ENCODE measurements at places on chromosomes 2 and 18.

DNA sequence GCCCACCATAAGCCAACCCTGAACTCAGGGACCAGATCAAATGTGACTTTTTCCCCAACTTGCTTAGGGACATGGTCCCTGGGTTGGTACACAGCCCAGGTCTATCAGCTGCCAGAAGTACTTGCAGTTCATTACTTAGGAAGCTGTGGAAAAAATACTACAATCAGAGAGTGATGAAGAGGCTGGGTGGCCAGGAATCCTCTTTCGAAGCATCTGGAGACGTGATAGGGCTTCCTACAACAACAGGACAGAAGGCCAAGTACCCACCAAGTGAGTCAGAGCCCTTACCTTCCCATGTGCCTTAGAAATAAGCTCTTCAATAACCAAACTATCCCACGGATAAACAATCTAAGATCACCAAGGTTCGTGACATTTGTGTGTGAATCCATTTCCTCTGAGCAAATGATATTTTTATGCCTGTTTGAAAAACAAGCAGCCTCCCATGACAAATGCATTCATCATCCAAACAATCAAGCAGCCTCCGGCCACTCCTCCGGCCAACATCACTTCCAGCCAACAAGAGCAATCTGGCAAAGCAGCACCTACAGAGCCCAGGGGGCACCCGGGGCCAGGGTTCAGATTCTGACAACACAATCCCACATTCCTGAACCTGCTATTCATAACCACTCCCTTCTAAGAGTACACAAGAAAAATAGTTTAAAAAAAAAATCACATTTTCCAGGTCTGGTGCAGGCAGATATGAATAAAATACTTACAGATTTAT lies 26.4 kb downstream of the TBC1D8 start:
- no peak for DNase-seq

GRCh38 chr2:26235089-26235488 lies 9.3 kb downstream of the HADHA start:
- no peak for DNase-seq

DNA sequence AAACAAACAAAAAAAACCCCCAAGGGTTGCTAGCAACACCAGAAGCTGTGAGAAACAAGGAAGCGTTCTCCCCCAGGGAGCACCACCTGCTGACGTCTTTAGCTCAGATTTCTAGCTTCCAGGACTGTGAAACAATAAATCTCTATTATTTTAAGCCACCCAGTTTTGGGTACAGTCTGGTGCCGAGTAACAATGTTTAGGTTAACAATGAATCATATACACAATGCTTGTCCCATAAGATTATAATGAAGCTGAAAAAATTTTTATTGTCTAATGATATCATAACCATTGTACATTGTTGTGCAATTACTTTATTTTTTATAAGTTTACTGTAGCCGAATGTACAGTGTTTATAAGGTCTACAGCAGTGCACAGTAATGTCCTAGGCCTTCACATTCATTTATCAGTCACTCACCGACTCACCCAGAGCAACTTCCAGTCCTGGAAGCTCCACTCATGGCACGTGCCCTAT lies 72.1 kb upstream of the CAB39 start:
- DNase-seq = no peak

DNA sequence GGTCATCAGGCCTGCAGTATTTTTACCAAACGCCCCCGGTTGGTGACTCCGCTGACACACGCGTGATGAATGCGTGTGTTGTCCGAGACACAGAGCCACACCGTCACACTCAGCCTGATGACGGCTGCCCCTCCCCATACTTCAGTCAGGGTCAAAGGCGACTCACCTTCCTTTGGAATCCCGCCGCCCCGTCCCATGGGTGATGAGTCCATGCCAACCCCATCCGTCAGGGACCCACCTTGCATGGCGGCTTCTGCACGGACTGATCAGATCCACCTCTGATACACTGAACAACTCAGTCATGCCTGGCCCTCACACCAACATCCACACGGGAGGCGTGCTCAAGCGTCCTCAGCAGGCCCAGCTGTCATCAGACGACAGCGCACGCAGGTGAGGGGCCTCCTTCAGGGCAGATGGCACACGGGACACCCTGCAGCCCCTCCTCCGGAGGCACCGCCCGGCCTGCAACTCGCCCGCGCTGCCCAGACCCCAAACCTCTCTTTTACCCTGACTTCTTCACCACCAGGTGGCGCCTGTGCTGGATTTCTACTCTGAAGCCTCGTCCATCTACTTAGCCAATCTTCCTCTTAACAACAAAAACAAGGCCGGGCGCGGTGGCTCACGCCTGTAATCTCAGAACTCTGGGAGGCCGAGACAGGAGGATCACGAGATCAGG lies 89.2 kb downstream of the ZNF516 start:
- no peak for DNase-seq

DNA sequence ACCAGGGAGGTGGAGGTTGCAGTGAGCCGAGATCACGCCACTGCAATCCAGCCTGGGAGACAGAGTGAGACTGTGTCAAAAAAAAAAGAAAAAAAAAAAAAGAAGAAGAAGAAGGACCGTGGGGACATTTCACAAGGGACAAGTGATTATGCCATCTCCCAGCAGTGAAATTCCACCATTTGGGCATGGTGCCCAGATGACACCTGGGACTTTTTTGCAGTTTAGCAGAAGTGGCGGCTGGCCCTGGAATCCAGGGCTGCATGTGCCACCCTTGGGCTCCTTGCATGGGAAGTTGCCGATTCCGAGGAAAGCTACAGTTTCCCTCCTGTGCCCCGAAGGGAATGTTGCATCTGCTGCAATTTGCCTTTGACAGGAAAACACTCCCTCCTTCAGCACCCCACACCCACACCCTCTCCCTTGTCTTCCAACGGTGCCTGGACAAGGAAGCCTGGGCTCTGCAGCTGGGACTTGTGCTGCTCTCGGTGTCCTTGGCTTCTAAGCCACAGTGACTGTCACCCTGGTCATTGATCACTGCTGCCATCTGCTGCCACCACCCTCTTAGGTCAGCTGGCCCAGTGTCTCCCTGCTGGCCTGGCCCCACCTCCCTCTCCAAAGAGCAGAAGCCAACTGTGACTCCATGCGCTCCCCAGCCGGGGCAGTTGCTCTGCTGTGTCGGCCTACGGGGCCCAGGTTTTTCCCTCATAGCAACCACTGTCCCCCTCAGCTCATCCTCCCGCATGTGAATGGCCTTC lies 56.4 kb upstream of the LRRC30 start:
- no peak for DNase-seq

DNA sequence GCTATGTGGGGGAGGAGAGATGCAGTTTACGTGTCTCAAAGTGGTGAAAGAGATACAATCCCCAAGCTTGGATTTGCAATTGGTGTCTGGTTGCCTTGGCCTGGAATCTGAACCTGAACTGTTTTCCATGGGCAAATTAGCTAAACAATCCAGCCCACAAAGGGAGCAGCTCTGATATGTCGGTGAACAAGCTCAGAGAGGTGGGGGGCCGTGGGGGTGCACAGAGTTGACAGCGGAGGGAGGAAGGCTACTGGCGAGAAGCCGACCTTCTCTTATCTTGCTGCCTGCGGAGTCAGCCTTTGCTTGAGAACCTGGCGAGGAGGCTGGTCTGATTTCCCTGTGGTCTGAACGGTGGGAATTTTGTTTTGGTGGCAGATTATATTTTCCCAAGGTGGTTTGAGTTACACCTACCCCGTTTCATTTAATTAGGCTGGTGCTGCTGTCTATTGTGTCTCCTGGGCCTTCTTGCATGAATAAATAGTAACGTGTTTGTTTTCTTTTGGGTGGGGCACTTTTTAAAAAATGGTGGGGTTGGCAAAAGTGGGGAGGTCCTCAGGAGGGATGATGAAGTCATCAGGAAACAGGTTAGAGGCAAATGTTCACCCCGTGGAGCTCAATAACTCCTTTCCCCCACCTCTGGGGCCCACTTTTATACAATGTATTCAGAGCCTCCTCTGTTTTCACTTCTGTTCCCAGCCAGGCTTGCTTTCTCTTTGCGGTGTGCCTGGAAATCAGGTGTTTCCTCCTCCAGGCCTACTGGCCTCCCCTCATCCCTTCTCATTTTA lies 80.9 kb upstream of the IGFBP5 start:
- no peak for DNase-seq

GRCh38 chr2:52956766-52957165 lies 810.8 kb upstream of the CHAC2 start:
- no peak for DNase-seq

GRCh38 chr2:27627963-27628766 lies 647 bp downstream of the CCDC121 start:
- DNase-seq = no peak

DNA sequence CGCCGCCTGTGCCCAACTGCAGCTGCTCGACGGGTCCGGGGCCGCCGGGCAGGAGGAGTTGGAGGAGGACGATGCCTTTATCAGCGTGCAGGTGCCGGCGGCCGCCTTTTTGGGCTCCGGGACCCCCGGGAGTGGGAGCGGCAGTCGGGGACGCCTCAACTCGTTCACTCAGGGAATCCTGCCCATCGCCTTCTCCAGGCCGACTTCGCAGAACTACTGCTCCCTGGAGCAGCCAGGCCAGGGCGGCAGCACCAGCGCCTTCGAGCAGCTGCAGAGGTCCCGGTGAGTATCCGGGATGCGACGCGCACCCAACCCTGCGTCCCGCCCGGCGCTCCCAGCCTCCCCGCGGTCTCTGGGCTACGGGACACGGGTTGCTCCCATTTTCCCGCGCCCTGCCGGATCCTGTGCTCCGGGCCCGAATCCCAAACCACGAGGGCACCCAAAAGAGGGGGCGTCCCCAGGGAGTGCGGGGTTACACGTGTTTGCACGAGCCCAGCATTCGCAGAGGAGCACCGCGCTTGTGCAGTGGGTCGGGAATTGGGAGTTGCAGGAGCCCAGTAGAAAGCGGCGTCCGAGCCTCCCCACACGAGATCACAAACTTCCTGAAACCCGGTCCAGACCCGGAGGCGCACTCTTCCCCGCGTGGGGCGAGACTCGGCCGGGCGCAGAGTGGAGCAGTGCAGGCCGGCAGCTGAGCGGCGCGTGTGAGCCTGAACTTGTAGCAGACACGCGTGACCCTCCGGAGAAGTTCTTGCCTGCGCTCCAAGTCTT lies 1.2 kb downstream of the CABLES1 start:
- no peak for DNase-seq

GRCh38 chr18:79912994-79913831 lies 38.2 kb downstream of the SLC66A2 start:
- no peak for DNase-seq

DNA sequence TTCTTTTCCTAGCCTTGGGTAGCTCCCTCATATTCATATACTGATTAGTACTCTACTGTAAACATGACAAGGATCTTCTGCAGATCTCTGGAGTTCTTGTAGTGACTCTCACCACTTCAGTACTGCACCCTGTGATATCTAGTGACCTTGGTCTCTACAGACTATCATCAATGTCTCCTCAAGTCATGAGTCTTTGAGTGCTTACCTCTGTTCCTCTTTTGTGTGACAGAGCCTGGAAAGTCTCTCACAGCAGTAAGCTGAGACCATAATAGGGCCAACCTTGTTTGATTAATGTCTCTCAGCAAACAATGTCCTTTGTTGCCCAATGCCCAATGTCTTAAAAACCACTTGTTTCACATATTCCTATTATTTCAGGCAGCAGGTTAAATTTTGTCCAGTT lies 34.2 kb upstream of the BAZ2B start:
- DNase-seq = no peak

All from NCI-H1092 (cell line).